ENCODE measurements at places on chromosomes 16 and 17.

DNA sequence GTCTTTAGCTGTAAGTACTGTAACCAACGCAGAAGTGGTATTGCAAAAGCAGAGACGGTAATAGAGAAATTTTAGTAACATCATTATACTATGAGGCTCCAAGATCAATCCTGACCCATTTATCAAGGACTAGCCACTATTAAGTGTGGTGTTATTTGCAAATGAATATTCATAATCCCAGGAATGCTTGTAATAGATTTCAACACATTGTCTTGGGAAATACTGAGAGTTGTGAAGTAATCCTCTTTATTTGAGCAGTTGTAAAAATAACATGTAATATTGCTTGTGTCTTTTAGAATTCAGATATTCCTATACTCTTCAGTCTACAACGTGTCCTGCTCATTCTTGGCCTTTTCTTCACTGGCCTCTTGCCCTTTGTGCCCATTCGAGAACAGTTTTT is 46.4 kb downstream of the GDPD1 start:
- ATAC-seq = no peak

DNA sequence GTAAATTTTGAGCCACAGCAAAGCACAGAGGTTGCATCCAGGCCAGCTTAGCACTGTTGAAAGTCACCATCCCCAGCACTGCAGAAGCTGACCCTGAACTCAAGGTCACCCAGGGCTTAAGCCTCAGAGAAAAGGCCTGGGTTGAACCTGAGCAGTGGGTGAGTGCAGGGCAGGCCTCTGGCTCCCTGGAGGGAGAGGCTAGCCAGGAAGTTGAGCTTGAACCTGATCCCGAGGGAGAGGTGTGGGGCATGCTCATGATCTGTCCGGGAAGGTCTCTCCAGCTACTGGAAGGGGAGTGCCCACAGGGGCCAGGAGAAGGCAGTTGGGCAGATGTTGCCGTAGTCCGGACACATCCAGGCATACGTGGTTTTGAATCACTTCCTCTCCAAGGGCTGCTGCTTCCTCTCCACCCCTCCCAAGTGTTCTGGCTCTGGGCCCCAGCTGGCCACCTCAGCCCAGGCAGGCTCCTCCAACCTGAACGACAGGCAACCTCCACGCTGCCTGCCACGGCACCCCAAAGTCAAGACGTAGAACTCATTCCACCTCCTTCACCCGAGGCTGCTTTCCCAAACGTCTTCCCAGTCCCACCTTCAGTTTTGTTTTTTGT is 18.4 kb downstream of the CARHSP1 start:
- peak; percentile 32 for ATAC-seq

GRCh38 chr16:1184156-1184868 is 31.4 kb downstream of the CACNA1H start:
- no peak for ATAC-seq

DNA sequence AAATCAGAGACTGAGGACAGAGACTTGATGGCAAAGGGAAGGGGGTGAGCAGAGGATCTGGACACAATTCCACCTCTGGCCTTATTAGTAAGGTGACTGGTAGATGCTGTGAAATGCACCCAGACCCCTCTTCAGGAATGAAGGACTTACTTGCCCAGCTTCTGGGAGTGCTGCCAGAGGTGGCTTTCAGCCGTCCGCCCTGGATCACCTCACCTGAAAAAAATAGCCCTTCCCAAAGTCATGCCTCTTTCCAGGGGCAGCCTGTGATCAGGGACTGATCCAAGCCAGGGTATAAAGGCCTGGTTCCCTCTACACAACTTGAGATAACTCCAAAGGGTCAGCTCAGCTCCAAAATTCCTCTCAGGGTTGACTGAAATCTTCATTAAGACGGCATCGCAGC is 20.4 kb upstream of the TMEM220 start:
- ATAC-seq = no peak

DNA sequence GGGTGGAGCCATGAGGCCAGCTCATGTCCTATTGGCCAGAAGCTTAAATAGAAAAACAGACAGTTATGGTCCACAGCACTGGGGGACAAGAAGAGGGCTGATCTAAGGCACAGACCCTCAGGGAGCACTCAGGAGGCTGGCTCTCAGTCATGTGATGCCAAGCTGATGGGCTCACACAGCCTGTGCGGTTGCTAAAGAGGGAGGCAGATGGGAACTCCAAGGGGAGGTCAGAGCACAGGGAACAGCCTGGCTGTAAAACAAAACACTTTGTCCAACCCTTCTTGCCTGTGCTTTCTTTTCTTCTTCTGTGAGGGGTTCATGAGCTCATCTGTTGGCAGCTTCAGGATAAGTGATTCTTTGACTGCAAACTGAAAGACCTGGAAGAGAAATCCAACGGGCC is 27.2 kb downstream of the CNTNAP1 start:
- no peak for ATAC-seq

DNA sequence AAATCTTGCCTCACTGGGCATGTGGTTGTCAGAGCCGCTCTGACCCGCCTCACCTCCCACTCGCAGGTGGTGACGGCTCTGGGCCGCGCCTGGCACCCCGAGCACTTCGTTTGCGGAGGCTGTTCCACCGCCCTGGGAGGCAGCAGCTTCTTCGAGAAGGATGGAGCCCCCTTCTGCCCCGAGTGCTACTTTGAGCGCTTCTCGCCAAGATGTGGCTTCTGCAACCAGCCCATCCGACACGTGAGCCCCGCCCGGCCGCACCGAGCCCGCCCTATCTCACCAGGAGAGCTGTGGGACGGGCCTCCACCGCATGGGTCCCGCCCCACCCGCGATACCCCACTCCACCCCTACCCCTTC is 4.0 kb downstream of the TGFB1I1 start:
- ATAC-seq = no peak

DNA sequence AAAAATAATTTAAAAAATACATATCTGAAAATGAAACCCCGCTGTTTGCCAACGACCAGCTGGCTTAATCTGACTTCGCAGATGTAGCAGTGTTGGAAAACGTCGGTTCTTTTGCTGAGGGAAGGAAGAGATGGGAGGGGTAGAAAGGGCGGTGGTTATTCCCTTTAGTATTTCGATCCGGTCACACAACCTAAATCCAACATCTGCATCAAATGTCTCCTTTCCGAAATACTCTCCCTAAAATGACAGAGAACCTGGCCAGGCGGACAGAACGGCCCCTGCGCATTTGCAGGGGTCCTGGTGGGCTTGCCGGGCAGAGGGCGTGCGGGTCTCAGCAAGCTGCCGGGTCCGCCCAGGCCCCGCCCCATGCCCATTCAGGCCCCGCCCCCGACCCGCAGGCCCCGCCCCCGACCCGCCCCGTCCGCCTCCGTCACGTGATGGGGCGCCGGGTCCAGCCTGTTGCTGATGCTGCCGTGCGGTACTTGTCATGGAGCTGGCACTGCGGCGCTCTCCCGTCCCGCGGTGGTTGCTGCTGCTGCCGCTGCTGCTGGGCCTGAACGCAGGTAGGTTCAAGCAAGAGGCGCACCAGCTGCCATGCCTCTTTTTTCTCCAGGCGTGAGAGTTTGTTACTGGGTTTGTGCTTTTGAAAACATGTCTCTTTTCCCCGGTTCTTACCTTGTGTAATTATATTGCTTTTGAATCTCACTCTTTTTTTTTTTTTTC is at the start of gene SCPEP1:
TSS of gene SCPEP1 (plus strand) at position 459 of the 723 bp plus-strand sequence. CDS start at position 488, 29 bp downstream.
- ATAC-seq = peak; percentile 95

- ATAC-seq = peak; percentile 3
These were observed 21.2 kb downstream of the CDC42EP4 start for GRCh38 chr17:73290399-73291259.

- ATAC-seq = no peak
These were observed 2.1 kb downstream of the SLC2A4 start for GRCh38 chr17:7283471-7284216.

DNA sequence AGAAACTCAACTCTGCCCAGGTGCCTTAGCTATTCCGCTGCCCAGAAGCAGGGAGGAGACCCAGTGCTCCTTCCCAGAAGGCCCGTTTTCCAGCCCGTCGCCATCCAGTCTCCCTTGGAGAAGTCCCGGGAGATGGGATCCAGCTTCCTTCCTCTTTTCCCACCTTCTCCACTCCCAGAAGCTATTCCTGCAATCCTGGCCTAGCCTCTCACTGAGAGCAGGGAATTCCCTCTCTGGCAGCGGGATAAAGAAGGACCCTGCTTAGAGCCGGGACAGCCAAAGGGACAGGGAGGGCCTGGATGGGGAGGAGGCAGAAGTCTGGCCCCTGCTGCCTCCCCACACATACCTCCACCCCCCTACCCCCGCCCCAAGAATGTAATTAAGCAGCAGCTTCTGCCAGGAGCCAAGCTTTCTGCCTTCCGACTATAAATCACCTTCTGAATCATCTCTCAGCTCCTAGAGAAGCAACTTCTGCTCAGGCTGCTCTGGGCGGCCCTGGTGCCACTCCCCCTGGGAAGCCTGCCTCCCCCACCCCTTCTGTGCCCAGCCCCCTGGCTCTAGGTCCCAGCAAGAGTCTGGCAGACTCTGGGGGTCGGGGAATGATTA is 6.4 kb downstream of the WNT3 start:
- no peak for ATAC-seq

DNA sequence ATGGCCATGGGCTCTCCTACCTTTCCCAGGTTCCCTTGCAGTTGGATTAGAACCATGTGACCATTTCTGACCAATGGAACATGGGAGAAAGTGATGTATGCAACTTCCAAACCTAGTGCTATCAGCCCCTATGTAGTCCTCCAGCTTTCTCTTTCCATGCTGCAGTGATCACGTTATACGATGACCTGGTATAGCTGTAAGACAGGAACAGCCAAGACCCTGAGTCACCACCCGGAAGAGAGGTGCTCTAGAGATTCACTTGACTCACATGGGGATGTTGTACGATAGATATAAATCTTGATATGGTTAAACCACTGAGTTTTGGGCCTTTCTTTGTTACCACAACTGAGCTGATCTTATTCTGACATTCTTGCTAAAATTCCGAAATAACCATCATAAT is 65.1 kb downstream of the NOG start:
- no peak for ATAC-seq

DNA sequence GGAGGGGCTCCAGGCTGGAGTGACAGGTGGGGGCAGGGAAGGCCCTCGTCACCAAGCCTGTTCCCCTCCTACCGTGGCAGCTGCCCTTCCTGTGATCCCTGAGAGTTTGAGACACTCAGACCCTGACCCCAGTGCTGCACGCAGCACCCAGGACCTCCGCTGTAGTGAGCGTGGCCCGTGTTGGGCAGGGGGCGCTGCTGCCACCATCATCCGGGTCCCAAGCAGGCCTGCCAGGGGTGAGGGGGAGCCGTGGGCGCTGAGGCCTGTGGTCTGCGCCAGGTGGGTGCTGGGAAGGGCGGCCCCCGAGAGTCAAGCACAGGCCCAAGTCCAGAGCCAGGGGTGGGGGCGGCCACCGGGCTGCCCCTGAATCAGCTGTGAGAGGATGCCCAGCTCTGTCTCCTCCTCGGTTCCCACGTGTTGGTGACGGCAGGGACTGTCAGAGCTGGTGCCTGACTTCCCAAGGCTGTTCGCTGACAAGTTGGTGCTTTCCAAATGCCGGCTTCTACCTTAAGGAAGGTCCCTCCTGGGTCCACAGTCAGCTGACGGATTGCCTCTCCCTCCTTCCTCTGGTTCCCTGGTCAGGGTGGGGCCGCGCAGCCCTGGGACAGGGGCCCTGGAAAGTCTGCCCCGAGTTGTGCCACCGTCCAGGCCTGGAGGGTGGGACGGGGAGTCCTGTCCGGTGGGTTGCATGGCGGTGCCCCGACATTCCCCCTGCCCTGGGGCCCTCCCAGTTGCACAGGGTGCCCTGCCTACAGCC is 31.1 kb downstream of the TPSG1 start:
- peak; percentile 13 for ATAC-seq

GRCh38 chr16:89495121-89495520 is 4.8 kb upstream of the ANKRD11 start:
- ATAC-seq = no peak

- no peak for ATAC-seq
These were observed 727 bp upstream of the MBTPS1 start for GRCh38 chr16:84117494-84117843.

- no peak for ATAC-seq
These were observed at the start of gene SPATA22 for GRCh38 chr17:3471599-3471998. Gene SPATA22 (minus strand): TSS chr17:3471819. CDS start chr17:3469325, 2,494 bp downstream.

Data from stimulated activated memory B cell treated with anti-CD40 and anti-IgM and Interleukin-4, amounts not matched to agents 10 μg/mL and 1 μg/mL and 100 μg/mL, for 72 hours (primary cell).